M059J (cell line): ENCODE measurements at places on chromosomes 12 and 14. TPM values are rescaled to one million over a fixed set of nuclear protein-coding genes. Genes with fewer than 3 reads are reported as not detected.
A peak's percentile ranks its signal among the peaks of the same experiment; 100 is the strongest.

DNA sequence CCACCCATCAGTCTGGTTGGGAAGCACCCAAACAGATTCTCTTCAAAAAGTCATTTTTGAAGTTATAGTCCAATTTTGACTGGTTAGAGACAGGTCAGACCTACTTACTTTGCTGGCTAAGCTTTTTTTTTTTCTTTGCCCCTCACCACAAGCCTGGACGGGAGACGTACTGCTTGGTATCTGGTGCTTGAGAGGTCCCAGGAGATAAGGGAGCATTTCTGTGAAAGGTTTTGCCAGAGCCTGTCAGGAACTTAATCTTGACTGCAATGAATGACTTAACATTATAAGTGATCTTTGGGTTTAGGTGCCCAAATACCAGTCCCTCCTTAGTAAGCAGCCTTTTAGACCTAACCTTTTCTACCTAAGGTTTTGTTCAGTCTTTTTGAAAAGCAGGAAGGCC, 6.3 kb downstream of the MTHFD1 start:
- no peak for DNase-seq

GRCh38 chr14:50874757-50875156, 2.9 kb downstream of the ABHD12B start:
- DNase-seq = no peak

DNA sequence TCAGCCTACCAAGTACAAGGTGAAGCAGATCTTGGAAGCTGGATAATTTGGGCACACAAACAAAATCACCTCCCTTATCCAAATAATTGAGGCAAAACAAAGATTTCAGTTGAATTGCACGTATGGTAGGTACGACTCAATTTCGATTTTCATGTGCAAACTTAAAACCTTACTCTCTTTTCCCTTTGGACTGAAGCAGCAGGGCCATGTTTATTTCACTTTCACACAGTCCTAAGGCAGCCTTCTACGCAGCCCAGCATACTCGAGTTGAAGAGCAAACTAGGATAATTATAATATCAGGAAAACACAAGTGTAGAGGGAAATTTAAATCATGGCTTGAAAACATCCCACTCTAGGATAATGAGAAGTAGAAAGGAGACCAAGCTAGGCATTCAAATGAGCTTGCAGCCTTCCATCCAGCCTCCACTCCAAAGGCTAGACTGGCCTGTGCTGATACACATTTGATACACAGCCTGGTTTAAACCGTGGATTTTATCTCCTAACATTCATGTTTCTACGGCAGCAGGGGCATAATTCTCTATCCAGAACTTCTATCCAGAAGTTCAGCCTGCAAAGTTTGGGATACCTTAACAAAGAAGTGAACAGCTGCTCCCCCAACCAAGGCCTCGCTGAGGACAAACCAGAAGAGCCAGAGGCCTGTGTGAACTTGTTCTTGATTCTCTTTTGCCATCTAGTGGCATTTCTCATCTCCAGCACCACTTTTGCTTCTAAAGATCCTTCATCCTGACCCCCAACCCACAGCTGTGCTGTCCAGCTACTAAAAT, 2.4 kb upstream of the RNASE7 start:
- peak; percentile 52 for DNase-seq

- no peak for DNase-seq
These were observed 62.0 kb downstream of the PLEKHG7 start for GRCh38 chr12:92764831-92765230.

GRCh38 chr12:6461401-6462233, 8.9 kb downstream of the VAMP1 start:
- no peak for DNase-seq

GRCh38 chr12:132153501-132154340, 9.5 kb downstream of the NOC4L start:
- DNase-seq = peak; percentile 55

DNA sequence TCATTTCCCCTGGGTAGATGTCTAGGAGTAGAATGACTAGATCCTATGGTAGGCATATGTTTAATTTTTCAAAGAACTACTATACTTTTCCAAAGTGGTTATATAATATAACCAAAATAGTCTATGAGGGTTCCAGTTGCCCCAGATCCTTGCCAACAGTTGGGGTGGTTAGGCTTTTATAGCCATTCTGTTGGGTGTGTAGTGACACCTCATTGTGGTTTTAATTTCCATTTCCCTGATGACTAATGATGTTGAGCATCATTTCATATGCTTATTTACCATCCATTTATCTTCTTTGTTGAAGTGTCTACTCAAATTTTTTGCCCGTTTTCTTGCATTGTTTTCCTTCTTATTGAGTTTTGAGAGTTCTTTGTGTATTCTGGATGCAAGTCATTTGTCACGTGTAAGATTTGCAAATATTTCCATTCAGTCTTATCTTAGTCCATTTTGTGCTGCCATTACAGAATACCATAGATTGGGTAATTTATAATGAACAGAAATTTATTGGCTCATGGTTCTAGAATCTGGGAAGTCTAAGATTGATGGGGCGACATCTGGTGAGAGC, 4.7 kb downstream of the SYNE2 start:
- peak; percentile 60 for DNase-seq

GRCh38 chr12:2409656-2410265, 357.0 kb downstream of the CACNA1C start:
- no peak for DNase-seq

DNA sequence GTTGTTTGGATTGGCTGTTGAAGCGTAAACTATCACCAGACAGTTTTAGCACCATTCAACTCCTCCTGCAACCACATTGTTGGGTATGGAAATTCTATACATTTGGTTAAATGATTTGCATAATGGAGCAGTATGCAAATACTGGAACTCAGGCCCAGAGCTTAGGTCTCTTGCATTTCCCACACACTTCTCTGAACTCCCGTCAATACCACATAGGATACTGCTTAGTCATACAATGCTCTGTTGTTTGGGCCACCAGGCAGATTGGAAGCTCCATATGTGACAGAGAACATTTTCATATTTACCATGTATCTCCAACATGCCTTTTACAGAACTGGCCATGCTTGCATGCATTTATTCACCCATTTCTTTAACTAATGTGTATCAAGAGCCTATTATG, 78.0 kb downstream of the IFNG start:
- no peak for DNase-seq

- DNase-seq = no peak
These were observed 95.2 kb downstream of the LGMN start for GRCh38 chr14:92653162-92653651.

DNA sequence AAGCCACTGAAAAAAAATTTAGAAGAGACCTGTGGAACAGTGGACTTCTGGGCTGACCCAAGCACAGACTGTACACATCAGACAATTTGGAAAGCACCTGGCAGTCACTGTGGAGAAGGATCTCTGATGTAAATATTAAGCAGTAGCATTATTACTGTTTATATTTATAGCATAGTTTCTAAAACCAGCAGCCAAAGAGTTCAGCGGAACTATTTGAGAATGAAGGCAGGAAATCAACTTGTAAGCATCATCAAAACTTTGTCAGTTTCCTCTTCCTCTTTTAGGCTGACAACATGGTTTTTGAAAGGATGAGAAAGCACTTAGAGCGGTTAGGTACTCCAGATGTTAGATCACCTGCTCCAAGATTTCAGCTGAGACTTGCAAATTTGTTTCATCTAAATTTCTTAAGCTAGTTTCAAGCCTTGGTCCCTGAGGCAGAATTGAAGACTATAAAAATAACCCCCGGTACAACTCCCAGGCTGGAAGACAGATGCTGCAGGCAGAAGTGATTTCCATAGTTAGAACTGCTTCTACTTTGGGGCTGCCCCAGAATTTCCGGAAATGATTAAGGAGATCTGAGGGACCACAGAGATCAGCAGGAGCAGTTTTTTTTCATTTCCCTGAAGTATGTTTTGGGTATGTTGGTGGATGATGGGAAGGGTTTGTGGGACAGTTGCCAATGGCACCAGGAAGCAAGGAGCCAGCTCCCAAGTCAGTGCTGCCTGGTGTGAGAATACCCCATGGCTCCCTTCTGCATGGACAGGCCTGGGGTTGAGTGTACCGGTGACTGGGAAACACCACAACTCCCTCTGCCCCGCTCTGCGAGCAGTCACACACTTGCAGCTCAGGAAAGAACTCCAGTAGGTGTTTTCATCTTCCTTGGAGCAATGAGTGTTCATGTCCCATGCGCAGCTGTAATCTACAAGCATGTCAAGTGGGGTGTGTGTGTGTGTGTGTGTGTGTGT, 354.5 kb downstream of the NUAK1 start:
- DNase-seq = no peak

- DNase-seq = no peak
These were observed 1.8 kb downstream of the PITPNM2 start for GRCh38 chr12:123149088-123149487.

GRCh38 chr14:78074561-78074960, 95.6 kb upstream of the NRXN3 start:
- DNase-seq = no peak

DNA sequence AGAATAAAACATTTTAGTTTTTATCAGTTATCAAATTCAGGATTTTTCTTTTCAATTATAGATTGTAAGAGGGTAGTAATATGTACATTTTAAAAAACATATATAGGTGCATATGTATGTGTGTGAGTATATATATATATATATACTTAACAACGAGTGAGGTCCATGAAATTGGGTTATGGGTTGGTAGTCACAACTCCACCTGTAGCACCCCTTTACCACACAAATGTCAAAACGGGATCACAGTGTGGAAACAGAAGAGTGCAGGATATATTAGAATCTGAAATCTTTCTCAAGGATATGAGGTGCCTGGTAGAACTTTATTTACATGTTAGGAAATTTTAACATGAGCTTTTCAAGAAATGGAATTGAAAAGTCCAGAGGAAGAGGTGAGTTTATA, 31.3 kb downstream of the MIA2 start:
- DNase-seq = peak; percentile 56

Gene CMAS
- 35.7 and 42.5 TPM in 2 replicates for total RNA-seq

Gene COL2A1
- 0.25 TPM in 1 of 2 replicates, not detected in the other for total RNA-seq

Gene CEBPE
- not detected in 2 replicates for total RNA-seq

Gene IFI27
- 1,115 and 1,511 TPM in 2 replicates for total RNA-seq

Gene ANG
- total RNA-seq = 2.8 and 3.0 TPM in 2 replicates

Gene ESPL1
- total RNA-seq = 2.9 and 9.0 TPM in 2 replicates

Gene DLGAP5
- total RNA-seq = 78.0 and 101 TPM in 2 replicates

Gene RPL10L
- total RNA-seq = not detected in 2 replicates

Gene CMTM5
- total RNA-seq = not detected in 2 replicates
